RCC 7860 (cell line): ENCODE measurements at places on chromosomes 12 and 14.

DNA sequence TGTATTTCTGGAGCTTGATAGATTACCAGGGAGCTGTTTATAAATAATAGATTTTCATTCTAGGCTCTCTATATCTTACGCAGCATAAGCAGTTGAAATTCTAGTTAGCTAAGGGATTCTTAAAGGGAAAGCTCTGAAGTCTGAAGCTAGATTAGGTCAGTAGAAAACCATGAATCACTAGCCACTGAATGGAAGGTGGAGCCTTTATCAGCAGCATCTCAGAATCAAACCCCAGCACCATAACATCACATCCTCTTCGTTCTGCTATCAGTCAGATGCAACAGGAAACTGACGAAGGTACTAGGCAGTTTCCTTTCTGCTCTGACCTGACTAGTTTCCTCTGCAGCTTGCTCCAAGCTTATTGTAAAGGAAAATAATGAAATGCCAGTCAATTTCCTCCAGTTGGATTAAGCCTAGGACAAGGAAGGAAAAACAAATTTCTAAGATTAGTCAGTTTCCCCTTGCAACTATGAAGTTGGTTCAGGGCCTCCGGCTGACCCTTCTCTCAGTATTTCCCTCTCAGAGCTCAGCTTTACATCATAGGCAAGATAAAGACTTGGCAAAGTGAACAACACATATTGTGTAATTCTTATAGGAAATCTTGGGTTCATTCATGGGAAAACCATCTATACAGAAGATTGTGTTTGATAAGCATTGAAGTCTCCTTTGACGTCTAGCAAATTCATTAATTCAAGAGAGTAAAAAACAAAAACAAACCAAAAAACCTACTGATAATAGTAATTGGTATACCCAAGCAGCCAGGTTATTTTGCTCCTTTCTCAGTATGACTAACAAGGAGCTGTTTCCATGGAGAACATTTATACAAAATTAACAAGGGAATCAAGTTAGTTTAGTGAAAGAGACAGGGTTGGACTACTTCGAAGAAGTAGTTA, 43.4 kb upstream of the CFAP54 start:
- peak; percentile 85 for DNase-seq

- DNase-seq: no peak
Measured at GRCh38 chr12:79911889-79912656, 22.8 kb downstream of the PPP1R12A start.

- DNase-seq: no peak
Measured at GRCh38 chr14:38016497-38016896, 191.2 kb upstream of the SSTR1 start.

GRCh38 chr14:71242237-71242748, 335.0 kb downstream of the PCNX1 start:
- DNase-seq: no peak

GRCh38 chr12:124655048-124655697, 87.8 kb upstream of the NCOR2 start:
- no peak for DNase-seq

DNA sequence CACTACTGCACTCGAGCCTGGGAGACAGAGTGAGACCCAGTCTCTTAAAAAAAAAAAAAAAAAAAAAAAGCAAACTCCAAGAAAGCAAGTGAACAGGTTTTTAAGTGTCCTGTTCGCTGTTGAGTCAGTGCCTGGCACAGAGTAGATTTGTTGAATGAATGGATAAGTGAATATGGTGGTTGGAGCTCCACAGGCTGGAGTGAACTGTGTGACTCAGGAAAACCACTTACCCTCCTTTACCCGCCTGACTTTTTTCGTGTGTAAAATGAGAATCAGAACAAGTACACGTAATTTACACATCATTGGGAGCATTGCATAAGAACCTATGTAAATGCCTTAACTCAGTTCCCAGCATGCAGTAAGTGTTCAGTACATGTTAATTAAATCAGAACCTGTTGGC, 24.0 kb upstream of the ESRRB start:
- no peak for DNase-seq

DNA sequence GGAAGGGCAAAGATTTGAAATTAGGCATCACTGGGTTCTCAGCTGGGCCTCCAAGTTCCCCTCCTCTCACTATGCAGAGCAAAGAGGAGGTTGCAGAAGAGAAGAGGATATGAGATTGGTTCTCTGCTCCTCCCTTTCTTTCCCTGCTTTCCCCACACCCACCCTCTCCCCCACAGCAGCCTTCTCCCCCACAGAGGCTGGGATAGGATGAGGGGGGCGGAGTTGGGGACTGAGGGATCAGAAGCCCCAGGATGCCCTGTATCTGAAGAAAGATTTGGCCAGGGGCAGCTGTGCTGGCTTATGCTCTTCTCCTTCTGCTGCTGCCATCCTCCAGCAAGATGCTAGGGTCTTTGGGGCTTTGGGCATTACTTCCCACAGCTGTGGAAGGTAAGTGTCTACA, at the start of gene AMHR2:
TSS of gene AMHR2 (plus strand) at position 259 of the 400 bp plus-strand sequence. CDS start at position 339, 80 bp downstream.
- DNase-seq: no peak
